ENCODE measurements at places on chromosomes 3 and 15.

DNA sequence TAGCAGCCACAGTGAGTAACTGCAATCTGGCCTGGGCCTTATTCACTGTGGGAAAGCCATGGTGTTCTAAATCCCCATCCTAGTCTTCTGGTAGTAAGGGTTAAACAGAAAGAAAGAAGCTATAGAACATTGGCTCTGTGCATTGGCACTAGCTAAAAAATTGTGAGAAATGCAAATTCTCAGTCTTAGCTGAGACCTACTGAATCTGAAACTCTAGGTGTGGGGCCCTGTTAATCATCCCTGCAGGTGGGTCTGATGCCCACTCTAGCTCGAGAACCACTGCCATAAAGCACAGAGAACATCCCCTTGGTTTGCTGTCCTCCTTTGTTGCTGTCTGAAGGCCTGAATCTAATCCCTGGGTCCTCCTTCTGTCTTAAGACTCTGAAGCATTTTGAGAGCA lies 59.3 kb downstream of the MEIS2 start:
- no peak for DNase-seq

- DNase-seq, result no peak
Observed at GRCh38 chr3:173153631-173154030, 12.6 kb upstream of the SPATA16 start.

GRCh38 chr15:65258375-65259262 lies 28.1 kb downstream of the PARP16 start:
- DNase-seq, result no peak

DNA sequence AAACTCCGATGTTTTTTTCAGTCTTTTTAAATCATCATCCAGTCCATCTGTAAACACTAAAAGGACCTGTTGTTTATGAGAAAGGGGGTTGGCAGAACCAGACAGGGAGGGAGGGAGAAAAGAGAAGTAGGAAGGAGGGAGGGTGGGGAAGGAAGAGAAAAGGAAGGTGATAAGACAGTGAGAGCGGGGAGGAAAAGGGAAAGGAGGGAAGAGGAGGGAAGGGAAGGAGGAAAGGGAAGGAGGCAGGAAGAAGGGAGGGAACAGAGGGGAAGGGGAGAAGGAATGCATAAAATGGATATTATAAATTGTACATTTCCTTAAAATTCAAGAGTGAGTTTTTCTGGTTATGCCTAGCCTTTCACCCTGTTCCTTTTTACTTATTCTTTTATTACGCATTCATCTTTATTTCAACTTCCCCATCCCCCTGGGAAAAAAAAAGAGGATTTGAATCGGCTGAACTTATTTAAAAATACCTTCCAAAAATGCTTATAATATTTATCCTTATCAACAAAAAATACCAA lies 50.1 kb upstream of the CAPN7 start:
- DNase-seq, result no peak

- DNase-seq, result no peak
Observed at GRCh38 chr3:5497497-5497896, 310.0 kb downstream of the EDEM1 start.

DNA sequence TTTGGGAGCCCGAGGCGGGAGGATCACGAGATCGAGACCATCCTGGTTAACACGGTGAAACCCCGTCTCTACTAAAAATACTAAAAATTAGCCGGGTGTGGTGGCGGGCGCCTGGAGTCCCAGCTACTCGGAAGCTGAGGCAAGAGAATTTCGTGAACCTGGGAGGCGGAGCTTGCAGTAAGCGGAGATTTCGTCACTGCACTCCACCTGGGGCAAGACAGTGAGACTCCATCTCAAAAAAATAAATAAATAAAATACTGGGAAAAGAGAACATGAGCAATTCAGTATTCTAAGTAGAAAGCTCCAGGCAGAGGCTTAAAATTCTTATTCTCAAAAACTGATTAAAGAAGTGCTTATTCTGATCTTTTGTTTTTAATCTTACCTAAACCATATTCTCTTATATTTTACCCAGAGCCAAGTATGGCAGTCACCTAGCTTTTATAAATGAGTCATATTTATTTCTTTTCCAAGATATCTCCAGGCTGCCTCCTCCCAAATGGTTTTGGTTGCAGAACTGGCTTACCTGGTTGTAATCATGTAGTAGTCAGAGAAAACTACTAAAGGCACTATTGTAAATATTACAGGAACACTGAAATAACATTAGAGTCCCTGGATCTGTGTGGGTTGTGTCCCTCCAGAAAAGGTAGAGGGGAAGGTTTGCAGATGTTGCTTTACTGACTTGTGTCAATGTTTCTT lies 45.8 kb upstream of the DYNC1LI1 start:
- DNase-seq, result no peak

DNA sequence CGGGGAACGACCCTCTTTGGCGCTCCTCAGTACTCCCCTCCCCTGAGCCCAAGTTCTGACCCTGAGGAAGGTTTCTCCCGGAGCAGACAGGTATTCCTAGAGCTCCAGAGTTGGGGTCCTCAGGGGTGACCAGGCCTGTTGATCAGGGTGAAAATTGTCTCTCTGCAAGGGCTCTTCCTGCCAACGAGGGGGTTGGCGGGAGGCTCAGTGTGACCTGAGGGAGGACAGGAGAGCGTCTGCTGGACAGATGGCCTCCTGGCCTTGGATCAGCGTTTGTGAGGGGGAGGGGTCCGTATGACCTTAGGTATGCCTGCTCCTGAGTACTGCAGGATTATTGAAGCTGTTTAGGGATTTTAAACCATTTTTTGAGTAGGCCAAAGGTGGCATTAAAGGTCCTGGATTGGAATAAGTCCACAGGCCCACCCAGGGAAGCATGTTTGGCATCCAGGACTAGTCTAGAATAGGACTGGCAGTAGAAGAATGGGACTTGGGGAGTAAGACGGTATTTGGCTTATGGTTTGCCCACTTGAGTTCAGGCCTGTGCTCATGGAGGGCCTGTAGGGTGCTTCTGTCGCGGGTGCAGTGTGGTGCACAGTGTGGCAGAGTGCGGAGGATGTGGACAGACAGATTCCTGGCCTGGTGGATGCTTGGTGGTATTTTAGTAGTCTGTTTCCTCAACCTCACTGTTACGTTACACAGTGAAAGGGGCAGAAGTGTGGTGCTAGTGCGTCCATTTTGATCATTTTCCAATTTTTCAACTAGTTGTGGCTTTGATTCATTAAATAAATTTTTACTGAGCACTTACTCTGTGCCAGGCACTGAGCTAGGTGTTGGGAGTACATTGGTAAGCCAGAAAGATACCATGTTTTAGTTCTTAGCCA lies 959 bp downstream of the ZNF592 start:
- no peak for DNase-seq

- no peak for DNase-seq
Observed at GRCh38 chr3:52483081-52483480, 12.1 kb upstream of the STAB1 start.

- no peak for DNase-seq
Observed at GRCh38 chr3:160376681-160377080, 22.3 kb downstream of the IFT80 start.

- DNase-seq, result no peak
Observed at GRCh38 chr3:52010431-52010830, 14.7 kb upstream of the RPL29 start.

DNA sequence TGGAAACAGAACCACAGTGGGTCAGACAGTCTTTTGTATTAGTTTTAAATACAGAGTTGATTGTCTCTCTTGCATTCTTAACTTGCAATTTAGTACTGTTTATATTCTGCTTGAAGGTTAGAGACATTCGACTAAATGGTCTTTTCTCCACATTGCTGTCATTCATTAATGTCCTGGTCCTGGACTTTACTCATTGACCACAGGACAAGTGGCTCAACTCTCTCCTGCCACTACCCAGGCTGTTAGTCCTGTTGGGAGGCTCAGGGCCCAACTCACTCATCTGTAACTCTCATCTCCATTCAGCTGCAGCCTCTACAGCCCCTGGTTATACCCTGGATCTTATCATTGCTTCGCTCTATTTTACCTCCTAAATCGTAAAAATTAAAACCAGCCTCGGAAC lies 427.4 kb downstream of the LPP start:
- DNase-seq, result no peak

DNA sequence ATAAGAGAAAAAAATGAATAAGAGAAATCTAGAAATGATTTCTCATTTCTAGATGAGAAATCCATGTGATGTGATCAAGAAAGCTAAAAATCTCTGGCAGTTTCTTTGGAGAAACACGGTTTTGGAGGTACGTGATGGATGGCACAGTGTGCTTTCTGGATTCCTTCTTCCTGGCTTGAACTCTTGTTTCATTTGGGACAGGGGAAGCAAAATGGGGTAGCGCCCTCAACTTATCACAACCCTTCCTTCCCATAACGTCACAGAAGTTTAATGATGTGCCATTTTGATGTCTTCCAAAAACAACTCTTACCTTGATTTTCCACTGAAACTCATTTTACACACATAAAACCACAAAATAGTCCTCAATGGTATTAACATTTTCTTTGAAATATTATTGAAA lies 1037.3 kb downstream of the ROBO2 start:
- DNase-seq, result no peak

GRCh38 chr3:39088889-39089288 lies 18.5 kb downstream of the GORASP1 start:
- no peak for DNase-seq

- no peak for DNase-seq
Observed at GRCh38 chr3:144257381-144257780, 285.8 kb downstream of the DIPK2A start.

GRCh38 chr15:90018216-90018831 lies 17.2 kb downstream of the ZNF710 start:
- DNase-seq, result no peak

DNA sequence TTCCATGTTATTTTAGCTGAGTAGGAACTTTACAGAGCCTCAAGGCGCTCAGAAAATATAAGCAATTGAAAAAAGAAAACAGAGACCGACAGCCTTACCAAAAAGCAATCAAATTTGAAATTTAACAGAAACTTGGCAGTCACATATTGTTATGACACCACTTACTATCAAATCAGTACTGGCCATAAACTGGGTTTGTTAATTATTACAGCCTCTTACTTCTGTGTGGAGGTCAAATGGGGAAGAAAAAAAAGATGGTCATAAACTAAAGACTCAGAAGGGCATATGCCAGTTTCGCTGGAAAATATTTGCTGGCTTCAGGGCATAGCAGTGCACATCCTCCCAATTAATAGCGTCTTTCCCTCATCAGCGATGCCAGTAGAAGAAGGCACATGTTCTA lies 45.5 kb upstream of the SUCLG2 start:
- DNase-seq, result no peak

DNA sequence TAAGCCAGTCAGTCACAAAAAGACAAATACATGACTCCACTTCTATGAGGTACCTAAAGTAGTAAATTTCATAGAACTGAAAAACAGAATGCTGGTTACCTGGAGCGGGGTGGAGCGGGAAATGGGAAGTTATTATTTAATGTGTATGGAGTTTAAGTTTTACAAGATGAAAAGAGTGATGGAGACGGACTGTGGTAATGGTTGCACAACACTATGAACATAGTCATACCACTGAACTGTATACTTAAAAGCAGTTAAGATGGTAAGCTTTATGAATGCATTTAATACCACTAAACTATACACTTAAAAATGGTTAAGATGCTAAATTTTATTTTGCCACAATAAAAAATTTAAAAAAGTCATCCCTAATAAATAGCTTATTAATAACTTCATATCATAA lies 23.2 kb downstream of the SFMBT1 start:
- no peak for DNase-seq

DNA sequence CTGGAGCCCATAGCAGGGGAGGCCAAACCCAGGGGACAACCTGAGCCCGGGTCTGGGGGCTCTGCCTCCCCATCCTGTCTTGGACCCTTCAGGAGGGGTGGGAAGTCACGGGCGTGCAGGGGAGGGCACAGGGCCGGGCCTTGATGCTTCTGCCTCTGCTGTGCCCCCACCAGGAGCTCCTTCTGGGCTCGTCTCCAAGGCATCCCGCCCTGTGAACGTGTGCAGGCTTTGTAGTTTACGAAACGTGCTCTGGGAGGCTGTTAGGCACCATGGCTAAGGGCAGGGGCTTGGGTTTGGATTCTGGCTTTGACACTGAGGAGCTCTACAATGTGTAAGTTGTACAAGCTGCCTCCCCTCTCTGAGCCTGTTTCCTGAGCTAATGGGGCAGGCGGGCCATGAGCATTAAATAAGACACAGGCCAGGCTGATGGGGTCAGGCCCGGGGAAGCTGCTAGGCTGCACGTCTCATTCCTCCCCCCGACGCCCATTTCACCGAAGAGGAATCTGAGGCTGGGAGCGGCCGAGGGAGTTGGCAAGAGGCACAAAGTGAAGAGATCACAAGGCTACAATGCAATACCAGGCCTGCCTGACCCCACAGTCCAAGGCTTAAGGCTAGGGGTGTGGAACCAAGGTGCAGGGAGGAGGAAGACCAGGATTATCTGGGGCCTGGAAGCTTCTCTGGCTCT lies 19.6 kb downstream of the PLXND1 start:
- no peak for DNase-seq

DNA sequence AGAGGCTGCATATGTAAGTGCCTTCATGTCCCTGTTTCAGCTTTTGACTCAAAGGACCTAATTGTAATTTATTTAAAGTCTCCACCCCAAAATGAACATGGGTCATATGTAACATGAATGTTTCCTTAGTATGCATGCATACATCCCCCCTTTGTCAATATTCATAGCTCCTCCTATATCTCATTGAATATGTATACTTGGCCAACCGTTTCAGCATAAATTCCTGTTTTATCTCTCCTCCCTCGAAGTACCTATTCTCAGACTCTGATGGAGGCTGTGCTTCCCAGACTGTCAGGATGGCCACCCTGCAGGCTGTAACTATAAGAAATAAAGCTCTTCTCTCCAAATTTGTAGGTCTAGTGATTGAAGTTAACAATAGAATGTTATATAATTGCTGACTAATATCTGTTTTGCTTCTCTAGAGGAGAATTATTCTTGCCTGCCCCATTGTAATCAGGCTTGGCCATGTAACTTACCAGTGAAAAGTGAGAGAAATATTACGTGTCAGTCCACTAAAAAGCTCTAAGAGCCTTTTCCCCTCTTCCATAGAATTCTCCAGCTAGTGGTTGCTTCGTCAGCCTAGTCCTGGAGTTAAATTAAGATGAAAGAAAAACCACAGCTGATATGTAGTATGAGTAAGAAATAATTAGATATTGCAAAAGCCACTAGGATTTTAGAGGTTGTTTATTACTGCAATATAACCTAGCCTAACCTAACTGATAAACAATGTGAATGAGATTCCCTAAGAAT lies 245.1 kb downstream of the ZNF385D start:
- no peak for DNase-seq

Measured in NCI-H526 (cell line).